ENCODE measurements at places on chromosomes 7 and 10.

DNA sequence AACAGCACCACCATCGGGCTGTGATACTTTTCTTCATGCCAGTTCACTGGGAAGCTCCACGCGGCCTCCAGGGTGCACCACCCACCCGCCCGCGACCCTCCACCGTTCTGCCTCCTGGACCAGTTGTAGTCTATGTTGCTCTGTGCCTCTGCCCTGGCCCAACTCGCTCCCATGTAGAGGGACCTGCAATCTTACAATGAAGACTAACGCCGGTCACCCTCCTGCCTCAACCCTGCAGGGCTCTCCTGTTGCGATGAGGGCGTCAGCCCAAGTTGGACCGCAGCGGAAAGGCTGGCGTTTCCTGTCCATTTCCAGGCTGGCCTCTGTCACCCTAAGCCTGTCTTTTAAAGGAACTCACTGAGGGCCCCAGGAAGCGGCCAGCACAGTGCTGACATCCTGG lies 34.9 kb downstream of the IL15RA start:
- DNase-seq = no peak

DNA sequence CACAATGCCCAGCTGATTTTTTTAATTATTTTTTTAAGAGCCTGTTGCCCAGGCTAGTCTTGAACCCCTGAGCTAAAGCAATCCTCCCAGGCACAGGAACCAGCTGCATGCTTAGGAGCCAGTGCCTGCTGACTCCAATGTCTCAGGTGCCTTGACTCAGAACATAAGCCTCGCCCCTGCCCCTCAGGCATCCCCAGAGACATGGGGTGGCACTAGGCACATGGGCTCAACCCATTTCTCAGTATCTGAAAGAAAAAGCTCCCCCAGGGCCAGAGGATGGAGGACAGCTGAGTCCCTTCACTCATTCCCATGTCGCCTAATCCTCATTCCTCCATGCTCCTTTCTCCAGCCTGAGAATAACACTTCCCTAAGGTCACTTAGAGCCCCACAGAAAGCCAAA lies 39.1 kb downstream of the KCNH2 start:
- DNase-seq = no peak

DNA sequence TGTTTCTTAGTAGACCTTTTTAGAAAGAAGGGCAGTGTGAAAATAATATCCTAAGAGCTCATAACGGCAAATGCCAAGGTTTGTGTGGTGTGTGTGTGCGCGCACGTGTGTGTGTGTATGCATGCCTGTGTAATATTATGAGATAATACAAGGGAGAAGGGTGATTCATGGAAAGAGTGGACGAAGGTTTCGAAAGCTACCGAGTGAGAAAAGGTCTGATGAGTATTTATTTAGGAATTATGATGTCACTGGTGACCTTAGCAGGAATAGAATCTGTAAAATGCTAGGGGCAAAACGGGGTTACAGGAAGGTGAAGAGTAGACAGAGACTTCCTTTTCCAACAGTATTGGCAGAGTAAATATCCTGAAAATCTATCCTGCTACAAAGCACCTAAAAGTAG lies 107.3 kb downstream of the AHR start:
- DNase-seq = no peak

GRCh38 chr10:88117869-88118632 lies 254.6 kb downstream of the PTEN start:
- no peak for DNase-seq

DNA sequence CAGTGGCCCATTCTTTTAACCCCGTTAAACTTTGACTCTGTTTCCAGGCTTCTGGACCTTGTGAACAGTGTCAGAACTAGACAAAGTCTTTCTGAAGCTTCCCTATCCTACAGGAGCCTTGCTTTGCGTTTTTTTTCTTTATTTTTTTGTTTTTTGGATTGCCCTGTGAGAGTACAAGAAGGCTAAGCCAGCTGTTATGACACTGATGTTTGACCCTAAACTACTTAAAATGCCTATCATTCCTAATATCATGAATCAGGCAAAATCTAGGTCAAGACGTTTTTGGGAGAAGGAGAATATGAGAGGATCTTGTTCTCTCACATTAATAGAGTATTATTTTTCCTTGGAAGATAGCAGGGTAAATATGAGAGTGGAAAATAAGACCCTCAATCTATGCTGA lies 79.8 kb downstream of the EPDR1 start:
- no peak for DNase-seq

DNA sequence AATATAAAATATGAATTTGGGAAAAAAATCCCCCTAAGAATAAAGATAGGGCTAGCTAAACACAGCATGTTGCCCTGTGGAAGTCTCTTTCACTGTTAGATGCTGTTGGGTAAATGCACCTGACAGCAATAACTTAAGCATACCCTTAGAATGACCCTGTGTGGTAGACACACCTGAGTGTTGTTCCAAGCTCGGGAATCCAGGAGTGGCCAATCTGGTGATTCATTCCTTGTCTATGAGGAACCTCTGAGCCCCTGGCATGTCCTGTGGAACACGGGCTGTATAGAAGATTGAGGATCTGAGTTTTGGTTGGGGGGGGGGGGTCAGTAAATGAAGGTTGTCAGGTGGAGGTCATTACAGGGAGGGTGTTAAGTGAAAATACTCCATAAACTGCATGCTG lies 730.0 kb upstream of the IGFBP3 start:
- no peak for DNase-seq

DNA sequence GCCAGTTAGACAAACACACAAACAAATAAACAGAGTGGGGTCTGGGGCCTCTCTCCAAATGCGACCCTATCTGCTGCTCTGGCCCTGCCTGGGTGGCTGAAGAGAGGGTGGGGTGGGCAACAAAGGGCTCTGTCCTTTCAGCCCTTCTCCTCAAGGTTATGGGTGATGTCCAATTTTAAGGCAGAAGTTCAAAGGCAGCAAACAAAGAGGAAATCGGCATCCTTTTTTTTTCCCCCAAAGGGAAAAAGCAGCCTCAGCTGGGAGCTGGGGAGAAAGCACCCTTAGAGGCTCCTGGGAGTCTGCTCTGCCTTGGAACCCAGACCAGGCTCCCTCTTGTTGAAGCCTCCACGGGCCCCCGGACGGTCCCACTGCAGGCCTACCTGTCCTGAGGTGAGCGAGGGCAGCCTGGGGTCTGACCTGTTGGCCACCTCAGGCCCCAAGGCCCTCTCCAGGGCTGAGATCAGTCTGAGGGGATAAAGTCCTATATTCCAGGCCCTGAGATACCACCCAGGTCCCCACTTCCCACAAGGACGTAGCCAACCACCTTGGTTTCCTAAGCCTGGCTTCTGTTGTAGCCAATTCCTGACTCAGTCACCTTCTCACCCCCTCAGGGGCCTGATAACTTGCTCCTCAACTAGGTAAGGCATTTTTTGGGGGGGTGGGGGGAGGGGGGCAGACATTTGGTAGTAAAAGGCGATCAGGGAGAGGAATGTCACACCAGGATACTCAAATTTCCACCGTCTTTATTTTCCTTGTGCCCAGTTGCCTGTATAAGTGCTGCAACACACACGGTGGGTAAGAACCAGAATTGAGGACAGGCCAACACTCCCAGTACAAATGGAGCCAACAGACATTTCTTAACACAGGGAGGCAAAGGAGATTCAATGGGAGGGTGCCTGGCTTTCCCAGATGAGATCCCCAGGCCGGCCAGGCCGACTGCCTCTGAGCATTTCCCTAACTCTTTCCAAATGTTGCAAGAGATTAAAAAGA lies 4.3 kb downstream of the HOXA11 start:
- DNase-seq = no peak

DNA sequence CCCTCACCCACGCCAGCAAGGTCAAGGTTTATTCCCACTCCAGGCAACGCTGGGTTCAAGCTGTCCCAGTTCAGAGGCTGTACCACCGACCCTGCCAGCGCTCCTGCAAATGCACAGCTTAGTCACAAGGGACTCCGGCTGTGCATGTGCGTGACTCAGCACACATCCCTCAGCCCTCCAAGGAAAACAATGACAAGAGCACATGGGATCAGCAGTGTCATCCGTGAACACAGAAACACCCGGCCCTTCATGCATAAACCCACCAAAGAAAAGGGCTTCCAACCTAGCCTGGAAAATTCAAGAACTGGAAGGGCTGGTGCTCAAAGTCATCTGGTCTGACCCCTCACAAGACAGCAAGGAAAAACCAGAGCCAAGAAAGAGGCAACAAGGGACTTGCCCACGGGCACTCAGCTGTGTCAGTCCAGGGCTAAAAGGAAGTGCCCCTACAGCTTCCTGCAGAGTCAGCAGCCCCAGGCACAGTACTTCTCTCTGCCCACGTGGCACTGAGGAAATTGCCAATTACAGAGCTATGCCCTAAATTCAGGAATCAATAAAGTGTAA lies 106.1 kb downstream of the KCNMA1 start:
- no peak for DNase-seq
